ENCODE measurements at places on chromosomes 2 and 18.

DNA sequence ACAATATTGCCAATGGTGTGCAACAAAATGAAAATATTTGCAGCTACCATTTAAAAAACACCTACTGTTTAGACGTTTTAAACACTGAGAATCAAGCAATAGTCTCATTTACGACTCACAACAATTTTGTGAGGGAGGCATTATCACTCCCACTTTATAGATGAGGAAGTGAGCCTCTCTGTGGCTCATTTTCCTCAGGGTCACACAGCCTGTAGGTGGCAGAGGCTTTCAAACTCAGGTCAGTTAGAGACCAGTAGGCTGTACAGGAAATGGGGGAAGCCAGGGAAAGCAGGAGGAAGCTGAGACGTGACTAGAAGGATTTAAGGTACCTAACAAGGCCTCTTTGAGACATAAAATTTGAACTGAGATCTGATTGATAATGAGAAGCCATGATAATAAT is 95.0 kb upstream of the ZNF521 start:
- DNase-seq, result no peak

DNA sequence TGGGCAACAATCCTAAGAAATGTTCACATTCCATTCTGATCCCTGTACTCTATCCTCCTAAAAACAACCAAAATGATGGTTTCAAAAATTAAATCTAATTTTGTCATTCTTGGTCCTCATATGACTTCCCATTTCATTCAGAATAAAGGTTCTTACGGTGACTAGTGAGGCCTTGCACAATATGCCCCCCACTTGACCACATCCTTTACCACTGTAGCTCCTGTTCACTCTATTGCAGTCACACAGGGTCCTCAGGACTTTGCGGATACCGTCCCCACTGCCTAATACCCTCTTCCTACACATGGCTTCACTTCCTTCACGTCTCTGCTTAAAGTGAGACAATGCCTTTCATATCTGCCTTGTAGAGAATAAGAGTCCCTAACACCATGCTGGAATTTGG is 1058.7 kb upstream of the KLHL29 start:
- no peak for DNase-seq

DNA sequence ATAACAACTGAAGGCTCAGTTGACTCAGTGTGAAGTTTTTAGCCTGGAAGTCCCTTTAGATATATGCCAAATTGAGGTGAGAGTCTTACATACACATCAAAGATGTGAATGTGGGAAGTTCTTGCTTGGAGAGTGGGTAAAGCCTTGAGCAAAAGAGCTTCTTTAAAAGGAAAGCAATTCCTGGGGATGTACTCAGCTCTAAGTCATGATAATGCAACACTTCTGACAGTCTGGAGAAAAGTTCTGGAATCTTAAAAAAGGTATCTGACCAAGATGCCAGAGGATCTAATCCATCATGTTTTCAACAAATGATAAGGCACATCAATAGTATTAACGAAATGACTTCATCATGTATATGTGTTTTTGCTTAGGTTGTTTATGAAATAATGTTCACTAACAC is 351.2 kb downstream of the CDH19 start:
- DNase-seq, result no peak

DNA sequence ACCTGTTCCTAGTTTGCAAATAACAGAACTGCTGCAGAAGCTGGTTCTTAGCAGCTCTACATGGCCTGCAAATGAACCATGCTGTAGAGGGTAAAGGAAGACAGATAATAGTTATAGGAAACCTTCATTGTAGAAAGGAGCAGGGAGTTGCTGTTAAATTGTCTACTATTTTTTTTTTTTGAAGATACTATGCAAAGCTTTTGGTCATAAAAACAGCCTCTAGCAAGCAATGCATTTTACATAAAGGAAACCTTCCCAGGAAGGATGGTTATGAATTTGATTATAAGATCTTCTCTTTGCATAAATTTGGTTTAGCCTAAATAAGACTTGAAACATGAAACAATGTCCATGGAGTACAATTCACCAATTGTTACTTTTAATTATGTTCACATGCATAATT is 793.4 kb downstream of the SLC4A3 start:
- no peak for DNase-seq

GRCh38 chr2:189327879-189328847 is 113.1 kb upstream of the WDR75 start:
- DNase-seq, result no peak

DNA sequence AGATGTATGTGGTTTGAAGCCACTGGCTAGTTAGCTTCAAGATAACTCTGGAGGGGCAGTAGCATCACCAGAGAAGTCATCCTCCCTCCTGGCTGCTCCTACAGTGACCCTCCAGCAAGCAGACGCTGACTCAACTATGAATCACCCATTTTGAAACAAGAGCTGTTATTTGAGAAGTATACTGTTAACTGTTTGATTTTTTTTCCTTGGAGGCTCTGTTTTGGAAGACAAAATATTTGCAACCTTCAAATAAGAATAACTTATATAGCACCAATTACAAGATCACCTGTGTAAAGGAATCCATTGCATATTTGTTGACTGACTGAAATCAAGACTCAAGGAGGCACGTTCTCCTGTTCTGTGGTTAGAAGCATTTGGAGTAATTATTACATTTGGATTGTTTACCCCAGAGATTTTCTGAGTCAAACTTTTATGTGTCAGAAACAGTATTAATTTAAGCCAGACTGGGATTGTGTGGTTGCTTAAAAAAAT is 313.8 kb downstream of the MTX2 start:
- DNase-seq, result no peak

DNA sequence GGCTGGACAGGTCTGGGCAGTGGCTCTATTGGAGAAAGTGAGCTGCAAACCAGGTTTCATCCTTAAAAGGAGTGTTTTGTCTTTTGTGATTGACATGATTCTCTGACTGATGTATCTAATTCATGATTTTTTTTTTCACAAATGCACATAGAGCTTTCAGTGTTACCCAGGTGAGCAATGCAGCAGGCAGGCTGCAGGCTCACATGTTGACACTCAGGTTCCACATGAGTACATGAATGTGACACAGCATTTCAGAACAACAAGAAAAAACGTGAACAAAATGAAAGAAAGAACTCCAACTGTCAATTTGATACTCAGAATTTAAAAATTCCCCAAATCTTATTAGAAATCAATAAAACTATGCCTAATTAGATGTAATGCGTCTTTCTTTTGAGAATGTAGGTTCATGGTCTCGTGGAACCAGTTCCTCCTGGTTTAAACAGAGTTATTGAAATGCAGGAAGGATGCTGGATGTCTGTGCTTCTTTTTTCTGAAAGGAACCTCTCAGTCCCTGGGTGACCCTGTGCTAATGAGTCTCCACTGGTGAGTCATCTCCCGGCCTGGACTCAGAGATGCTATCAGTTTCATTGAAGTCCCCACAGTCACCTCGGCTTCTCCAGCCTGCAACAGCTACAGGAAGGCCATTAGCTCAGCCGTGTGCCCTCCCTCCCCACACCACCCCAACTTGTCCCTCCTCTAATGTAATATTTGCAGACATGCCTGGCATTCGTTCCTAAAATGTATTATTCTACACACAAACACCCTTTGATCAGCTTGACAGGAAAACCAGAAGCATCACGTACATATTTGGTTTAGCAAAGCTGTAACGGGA is 430.4 kb downstream of the LPIN1 start:
- peak; percentile 4 for DNase-seq

DNA sequence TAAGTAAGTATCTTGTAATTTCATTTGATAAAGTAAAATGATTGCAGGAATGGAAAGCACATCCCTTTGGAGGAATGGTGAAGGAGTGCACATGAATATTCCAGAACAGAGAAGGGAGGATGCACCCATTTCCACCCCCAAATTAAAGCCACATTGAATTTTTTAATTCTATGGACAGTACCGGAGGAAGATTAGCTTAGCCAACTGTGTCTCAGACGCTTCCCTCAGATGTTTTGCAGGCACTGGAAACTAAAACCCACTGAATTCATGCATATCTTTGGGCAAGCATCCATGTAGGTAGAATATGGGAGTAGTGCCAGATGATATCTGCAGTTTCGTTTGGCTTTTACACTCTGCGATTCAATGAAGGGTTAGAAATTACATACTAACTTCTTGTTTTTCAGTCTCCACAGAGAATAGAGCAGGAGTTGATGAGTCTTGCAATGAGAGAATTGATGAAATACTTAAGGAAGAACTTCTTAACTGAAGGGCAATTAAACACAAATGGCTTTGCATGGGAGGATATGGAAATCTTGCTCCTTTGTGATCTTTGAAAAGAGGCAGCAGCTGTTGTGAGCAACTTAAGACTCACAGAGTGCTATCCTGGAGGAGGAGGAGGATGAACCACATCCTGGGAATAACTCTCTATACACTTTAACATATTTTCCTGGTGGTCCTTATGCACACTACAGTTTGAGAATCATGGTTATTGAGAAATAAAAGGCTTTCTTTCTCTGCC is 71.7 kb upstream of the MYO3B start:
- no peak for DNase-seq

DNA sequence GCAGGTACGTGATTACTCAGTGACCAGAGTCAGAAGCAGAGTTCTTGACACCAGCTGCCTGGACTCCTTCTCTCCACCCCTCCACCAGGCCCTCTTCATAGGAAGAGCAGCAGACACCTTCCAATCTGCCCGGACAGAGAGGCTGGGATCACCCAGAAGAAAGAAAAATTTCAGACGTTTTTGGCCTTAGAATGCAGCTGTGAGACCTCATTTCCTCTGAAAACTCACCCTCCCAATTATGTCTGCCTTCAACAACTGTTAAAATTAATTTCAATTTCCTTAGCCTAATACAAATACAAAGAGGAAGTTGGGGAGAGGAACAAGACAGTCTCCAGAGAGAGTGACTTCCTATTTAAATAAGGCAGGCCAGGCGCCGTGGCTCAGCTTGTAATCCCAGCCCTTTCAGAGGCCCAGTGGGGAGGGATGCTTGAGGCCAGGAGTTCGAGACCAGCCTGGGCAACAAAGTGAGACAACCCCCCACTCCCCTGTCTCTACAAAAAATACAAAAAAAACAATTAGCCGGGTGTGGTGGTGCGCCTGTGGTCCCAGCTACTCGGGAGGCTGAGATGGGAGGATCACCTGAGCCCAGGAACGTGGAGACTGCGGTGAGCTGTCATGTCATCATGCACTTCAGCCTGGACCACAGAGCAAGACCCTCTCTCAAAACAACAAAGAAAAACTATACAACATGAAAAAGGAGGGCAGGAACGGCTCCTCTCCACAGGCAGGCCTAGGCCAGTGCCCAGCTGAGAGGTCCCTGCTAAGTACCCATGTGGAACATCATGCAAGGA is 1.6 kb downstream of the SLC66A2 start:
- no peak for DNase-seq

DNA sequence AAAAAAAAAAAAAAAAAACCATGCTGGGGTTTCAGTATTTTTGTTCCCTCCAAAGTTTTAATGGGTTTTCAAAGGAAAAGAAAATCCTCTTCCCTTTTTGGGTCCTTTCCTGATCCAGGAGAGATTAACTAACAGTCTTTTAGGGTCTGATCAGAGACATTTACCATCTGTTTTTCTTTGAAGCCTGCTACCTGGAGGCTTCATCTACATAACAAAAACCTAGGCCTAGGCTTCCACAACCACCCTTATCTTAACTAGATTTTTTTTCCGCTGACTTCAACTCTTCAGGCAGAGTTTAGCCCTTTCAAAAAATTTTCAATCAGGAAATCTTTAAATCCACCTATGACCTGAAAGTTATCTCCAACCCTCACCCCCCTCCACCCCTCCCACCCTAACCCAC is 154.7 kb downstream of the MBD2 start:
- no peak for DNase-seq

DNA sequence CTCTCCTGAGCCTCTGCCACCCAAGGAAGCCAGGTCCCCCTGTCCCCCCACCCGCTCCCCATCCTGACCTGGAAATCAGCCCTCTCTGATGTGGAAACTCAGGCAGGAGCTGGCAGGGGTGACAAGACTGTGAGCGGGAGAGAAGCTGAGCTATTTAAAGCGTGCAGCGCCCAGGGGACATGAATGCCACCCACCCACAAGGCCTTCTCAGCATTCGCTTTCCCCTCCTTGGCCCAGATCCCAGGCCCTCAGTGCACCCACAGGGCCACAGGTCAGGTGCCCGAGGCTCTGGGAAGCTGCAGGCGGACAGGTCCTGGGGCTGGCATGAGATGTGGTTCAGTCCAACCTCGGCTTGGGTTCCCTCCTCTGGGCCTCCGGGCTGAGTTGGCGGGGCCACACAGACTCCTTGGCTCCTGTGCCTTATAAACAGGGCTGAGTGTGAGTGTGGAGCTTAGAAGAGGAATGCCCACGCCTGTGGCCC is 168.3 kb downstream of the SMAD7 start:
- no peak for DNase-seq

- no peak for DNase-seq
Measured at GRCh38 chr2:199462347-199462955, 4.7 kb upstream of the SATB2 start.

DNA sequence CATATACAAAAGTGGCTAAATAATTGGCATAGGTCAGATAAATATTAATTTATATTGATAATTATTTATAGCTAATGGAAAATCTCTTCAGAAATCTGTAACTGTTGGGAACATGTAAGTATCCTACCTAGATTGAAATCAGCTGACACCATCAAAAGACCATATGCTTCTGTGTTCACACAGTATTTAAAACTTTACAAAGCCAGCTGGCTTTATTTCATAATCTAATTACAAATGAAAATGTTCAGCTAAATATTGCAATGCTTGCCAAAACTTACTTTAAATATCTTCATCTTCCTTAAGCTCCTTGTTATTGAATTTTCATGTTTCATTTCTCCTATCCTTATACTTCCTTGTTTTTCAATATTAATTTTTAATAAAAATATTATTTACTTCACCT is 190.9 kb upstream of the DOK6 start:
- no peak for DNase-seq

DNA sequence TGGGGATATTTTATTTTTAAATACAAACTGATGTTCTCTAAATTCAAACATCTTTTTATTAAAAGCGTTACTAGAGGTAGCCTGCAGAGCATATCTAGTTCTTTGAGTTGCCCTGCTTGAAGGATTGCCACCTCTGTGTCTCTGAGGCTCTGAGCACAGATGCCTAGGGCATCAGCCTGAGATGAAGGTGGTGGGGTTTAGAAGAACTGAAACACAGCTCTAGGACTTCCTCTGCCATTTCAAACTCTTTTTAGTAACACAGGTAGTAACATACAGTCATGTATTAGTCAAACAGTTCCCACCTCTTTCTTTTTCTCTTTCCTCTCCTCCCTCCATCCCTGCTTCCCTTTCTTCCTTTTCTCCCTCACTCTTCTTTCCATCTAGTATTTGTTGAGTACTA is 57.6 kb downstream of the TTC21B start:
- DNase-seq, result no peak

GRCh38 chr2:151620761-151621160 is 113.5 kb downstream of the NEB start:
- DNase-seq, result no peak

GRCh38 chr18:67318651-67319050 is 197.9 kb downstream of the DSEL start:
- no peak for DNase-seq

DNA sequence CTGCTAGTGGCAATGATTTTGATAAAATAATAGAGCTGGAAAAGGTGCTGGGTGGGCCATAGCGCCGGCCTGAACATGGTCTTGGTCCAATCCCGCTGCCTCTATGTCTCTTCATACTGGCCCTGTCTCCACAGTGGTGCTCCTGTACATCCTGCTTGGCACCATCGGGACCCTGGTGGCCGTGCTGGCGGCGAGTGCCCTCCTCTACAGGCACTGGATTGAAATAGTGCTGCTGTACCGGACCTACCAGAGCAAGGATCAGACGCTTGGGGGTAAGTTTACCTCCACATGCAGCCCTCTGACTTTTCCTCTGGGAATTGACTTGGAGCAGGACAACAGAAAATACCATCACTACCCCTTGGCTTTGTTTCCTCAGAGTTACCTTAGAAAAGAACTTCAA is 24.0 kb downstream of the IL18RAP start:
- no peak for DNase-seq
